Fibroblast of skin of left quadriceps (primary cell): ENCODE measurements at places on chromosomes 3 and 15.

- DNase-seq = peak; percentile 6
These were observed 78.1 kb downstream of the STT3B start for GRCh38 chr3:31610700-31611275.

DNA sequence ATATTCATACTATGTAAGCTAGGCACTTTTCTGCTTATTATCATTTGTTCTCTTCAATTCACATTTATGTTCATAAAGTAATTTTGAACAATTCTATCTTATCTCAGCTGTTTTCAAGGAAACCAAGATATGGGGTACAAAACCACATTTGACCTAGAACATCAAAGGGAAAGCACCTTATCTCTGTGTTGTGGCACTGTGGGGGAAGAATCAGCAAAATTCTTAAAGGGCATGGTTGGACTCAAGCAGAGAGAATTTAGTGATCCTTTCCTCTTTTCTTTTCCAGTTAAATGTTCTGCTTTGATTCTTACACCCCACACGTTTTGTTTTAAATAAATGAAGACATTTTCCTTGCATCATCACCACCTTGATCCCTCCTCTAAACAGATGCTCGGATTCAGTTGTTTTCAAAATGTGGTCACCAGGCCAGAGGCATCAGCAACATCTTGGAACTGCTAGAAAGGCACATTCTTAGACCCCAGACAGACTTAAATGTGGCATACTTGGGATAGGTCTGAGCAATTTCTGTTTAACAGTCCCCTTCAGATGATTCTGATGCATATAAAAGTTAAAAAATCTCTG is 128.4 kb upstream of the TP63 start:
- no peak for DNase-seq

DNA sequence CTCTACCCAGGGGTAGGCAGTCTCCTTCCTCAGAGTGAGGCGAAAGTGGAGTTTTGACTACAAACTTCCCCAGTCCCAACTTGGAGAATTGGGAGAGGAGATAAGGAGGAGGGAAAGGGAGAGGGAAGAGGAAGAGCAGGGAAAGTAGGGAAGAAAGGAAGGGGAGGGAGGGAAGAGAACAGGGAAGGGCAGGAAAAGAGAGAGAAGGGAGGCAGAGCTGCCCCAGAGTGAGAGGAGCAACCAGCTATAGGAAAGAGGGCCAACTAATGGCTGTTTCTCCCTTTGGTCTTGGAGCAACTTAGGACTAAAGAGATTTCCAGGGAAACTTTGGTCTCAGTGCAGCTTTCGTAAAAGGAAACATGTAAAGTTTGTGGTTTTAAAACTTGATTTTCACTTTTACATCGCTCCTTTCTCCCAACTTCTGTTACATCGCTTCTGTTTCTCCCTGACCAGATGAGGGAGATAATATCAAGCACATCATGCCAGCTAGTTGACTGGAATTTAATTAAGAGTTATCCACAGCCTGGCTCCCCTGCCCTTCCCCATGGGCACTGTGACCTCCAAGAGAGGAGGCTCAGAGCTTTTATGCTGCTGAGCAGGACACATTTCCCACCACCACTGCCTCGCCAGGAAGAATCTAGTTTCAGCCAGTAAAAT is 1.4 kb downstream of the CA12 start:
- DNase-seq = no peak

DNA sequence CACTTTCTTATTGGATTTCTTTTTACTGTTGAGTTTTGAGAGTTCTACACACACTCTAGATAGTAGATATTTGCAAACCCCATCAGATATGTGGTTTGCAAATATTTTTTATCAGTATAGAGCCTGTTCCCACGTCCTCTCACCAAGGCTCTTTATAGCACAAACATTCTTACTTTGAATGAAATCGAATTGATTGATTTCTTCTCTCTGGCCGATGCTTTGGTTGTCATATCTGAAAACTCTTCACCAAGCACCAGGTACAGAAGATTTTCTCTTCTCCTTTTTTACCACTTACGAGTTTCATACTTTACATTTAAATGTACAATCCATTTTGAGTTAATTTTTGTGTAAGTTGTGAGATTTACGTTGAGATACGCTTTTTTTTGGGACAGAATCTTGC is 163.4 kb downstream of the PTPRG start:
- DNase-seq = no peak

DNA sequence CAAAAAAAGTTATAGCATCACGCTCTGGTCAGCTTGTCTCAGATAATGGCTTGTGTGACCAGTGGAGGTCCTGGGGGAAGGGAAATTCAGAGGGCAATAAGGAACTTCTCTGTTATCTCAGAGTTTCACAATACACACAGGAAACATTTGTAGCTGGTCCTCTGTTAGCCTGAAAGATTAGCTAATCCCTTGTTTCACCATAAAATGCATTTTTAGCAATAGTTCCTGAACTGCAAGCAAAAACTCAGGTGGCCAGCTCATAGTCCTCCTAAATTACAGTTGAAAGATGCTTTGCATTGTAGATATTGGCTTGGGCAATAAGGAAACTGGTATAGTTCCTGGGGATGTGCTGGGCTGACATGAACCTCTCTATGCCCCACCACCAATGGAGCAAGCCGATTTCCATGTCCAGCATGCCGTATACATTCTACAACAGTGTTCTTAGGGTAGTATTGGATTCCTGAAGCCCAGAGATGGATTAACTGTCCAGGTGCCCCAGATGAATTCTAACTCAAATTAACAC is 141.5 kb upstream of the TBL1XR1 start:
- DNase-seq = no peak

- DNase-seq = no peak
These were observed 7.0 kb downstream of the MORF4L1 start for GRCh38 chr15:78879517-78880241.
